ENCODE measurements at places on chromosomes 4 and X. TPM values are rescaled to one million over a fixed set of nuclear protein-coding genes. Genes with fewer than 3 reads are reported as not detected.

Gene ADAM29
- total RNA-seq, result not detected

Gene ATP7A
- total RNA-seq, result 3.0 TPM

Gene LDOC1
- 98.1 TPM for total RNA-seq

Gene MFAP3L
- total RNA-seq, result 4.8 TPM

Gene FGFR3
- 2.7 TPM for total RNA-seq

Gene XAGE1A
- total RNA-seq, result 25.2 TPM

Gene FAM47A
- not detected for total RNA-seq

Gene F11
- total RNA-seq, result not detected

Gene TRAM1L1
- 0.49 TPM for total RNA-seq

Gene PDZD4
- total RNA-seq, result 3.7 TPM

Gene BEX2
- 8.7 TPM for total RNA-seq

Gene CD40LG
- total RNA-seq, result not detected

Gene GLRA2
- total RNA-seq, result not detected

Gene ZDHHC15
- total RNA-seq, result not detected

Gene TCEAL9
- 97.0 TPM for total RNA-seq

Gene SSX4B
- total RNA-seq, result not detected
